ENCODE measurements at places on chromosomes 1 and 21.

GRCh38 chr1:226002667-226003501 is 3.7 kb upstream of the SDE2 start:
- peak; percentile 73 for DNase-seq

DNA sequence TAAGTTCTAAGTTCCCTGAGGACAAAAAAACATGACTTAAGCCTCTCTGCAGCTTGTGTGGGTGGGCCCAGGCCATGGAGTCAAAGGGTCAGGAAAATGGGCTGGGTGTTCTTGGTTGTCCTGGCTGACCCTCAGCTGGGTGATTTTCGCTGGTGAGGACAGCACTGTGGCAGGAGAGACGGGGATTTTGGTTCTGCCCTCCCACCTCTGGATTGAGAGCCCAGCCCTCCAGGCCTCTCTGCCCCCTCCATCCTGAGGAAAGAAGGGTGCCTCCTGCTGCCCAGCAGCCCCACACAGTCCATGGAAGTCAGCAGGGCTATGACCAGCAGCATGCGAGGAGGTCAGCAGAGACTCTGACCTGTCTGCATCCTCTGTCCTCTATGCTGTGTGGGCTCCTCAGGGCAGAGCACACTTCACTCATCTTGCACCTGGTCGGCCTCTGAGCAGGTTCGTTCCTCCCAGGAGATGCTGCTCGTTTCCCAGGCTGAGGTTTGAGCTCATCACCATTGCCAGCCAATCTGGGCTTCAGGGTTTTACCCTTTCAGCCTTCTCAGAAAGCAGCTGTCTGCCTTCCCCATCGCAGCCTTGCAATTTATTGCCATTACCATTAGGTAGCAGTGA is 26.5 kb downstream of the PHGDH start:
- DNase-seq = no peak

DNA sequence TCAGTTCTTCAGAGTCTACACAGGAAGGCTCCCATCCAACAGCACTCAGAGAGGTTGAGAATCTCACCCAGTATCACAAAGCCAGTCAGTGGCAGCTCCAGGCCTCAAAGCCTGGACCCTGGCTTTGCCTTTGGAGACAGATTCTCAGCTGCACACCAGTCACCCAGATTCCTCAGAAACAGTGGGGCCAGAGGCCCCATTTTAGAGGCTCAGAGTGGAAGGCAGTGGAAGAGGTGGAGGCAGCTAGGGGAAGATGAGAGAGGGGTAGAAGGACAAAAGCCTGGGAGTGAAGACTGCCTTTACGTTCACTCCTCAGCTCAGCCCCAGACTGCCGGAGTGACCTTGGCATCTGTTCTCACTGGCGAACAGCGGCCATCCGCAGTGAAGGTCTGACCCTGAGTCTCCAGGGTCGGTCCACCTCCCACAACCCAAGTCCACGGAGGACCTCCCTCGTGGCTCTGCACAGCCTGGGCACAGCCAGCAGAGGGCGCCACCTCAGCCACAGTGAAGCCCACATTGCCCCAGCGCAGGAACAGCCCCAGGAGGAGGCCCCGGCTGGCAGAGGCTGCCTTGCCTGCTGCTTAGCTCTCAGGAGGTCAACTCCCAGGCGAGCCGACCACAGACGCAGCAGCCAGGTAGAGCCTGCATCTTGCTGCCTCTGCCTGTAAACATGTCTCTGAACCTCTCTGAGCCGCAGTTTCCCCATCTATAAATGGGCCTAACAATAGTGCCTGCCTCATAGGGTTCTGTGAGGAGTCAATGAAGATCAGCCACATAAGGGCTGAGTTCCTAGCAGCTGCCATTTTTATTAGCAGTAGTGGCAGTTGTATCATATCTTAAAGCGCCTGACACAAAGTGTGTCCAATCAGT is 5.9 kb upstream of the FNDC5 start:
- DNase-seq = peak; percentile 49

DNA sequence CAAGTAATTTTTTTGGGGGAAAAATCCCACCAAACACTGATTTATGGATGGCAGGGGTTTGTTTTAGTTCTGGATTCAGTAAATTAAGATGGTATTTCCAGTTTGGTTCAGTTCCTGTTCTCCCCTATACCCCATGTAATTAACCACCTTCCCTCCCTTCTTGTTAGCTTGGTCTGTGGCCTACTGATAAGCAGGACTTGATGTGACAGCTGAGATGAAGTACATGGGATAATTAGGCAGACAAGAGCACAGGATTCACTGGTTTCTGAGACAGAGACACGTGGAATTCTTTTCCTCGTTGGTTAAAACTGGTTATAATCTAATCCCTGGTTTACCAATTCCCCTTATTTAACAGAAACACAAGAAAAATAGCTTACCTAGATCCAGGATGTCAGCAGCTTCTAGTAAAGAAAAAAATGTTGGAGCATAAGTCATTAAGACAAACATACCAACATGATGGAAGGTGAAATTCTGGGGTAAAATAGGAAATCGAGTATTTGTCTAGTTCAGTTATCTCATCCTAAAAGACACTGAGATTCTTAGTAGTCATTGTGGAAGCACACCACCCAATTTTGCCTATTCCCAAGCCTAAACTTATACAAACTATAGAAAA is 81.5 kb downstream of the SCMH1 start:
- no peak for DNase-seq

- no peak for DNase-seq
Observed at GRCh38 chr1:42825036-42825851, 8.0 kb upstream of the SVBP start.

DNA sequence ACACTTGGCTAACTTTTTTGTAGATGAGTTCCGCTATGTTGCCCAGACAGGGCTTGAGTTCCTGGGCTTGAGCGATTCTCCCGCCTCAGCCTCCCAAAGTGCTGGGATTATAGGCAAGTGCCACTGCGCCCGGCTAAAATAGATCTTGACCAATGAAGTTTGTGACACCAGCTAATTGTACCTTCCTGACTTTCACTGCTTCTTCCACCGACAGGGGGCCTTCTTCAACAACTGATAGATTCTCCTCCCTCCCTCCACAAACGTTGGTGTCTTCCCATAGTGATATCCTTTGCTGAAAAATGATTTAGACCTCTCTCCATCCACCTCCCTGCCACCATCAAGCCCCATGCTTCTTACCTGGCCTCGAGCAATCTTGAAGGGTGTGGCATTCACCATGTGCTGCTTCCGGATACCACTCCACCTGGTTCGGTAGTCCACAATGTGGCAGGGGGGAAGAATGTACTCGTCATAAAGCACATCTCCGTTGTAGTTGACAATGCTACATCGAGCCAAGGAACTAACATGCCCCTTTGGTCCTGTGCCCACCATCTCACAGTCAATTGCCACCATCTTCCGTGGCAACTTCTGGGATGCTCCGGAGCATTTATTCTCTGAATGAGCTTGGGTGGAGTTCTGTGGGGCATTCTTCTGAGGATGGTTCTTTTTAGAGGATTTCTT is 1.6 kb upstream of the METTL25B start:
- DNase-seq = peak; percentile 74

GRCh38 chr1:201251851-201252430 is 31.4 kb upstream of the PKP1 start:
- no peak for DNase-seq

- DNase-seq = peak; percentile 8
Observed at GRCh38 chr1:215256936-215257679, 174.6 kb downstream of the KCNK2 start.

- peak; percentile 25 for DNase-seq
Observed at GRCh38 chr1:247268390-247269045, 12.6 kb downstream of the VN1R5 start.

DNA sequence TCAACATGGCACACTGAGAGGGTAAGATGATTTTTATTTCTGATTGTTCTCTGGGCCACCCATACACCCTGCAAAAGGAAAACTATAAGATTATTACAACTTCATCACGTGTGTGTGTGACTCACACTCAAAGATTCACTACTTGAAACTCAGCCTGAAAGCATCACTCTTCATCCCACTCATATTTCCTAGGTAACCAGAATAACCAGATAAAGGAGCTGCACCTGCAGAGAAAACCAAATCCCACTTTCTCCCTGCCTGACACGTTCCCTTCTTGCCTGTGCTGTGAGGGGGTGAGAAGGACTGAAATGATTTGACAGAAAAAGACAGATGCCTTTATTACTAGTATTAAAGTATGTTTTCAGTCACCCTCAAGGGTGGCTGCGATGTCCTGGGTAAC is 131.6 kb downstream of the TGFBR3 start:
- DNase-seq = peak; percentile 58

GRCh38 chr1:61452176-61453035 is 272.5 kb downstream of the TM2D1 start:
- DNase-seq = no peak

- peak; percentile 30 for DNase-seq
Observed at GRCh38 chr1:171794085-171794484, 12.6 kb downstream of the METTL13 start.

- DNase-seq = peak; percentile 43
Observed at GRCh38 chr1:211579440-211580302, 710 bp upstream of the SLC30A1 start.

- no peak for DNase-seq
Observed at GRCh38 chr1:208643005-208643597, 398.9 kb upstream of the PLXNA2 start.

GRCh38 chr21:41562101-41563000 is 54.4 kb upstream of the TMPRSS2 start:
- no peak for DNase-seq

DNA sequence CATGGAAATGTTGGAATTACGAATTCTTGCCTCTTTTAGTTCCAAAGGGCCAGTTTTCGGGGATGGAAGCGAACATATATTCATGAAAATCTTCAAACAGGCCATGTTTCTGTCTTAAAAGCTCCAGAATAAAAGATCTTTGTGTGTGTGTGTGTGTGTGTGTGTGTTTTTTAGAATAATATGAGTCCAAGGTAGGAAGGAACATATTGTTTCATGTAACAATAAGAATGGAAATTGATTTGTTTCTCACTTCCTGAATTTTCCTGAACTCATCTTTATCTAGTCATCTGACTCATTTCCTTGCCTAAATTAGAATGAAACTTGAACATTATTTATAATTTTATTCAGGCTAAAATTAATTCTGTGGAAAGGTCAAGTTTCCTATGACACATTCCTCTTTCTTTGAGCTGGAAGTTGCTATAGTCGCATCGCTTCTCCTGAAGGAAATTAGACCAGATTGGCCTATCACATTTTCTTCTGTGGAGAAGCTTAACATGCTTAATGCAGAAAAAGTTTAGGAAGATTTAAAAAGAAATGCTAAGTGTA is 805.1 kb upstream of the ADAMTS5 start:
- no peak for DNase-seq

- DNase-seq = no peak
Observed at GRCh38 chr21:35367553-35367952, 318.5 kb upstream of the RUNX1 start.

All from fibroblast of pulmonary artery (primary cell).